ENCODE measurements at places on chromosomes 2 and 18.

DNA sequence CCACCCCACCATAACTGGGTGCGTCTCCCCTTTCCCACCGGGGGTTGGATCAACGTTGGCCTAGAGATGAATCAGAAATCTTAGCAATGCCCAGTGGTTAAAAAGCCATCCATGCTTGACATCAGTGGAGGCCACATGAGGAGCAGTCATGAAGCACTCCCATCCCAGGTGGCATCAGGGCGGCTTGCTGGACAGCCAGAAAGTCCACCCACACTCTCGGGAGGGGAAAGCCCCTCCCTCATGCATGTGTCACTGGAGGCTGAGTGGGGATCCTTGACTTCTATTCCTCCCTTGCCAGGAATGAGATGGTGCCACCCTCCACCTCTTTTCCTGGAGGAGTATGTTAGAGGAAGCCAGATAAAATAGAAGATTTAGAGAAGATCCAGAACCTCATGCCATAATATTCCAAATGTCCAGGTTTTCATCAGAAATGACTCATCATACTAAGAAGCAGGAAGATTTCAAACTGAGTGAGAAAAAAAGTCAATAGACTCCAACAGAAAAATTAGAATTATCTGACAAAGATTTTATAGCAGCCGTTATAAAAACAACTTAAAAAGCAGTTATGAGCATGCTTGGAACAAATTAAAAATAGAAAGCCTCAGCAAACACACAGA, 507.1 kb upstream of the ID2 start:
- no peak for DNase-seq

GRCh38 chr2:105307962-105308361, 21.6 kb downstream of the TGFBRAP1 start:
- DNase-seq = no peak

DNA sequence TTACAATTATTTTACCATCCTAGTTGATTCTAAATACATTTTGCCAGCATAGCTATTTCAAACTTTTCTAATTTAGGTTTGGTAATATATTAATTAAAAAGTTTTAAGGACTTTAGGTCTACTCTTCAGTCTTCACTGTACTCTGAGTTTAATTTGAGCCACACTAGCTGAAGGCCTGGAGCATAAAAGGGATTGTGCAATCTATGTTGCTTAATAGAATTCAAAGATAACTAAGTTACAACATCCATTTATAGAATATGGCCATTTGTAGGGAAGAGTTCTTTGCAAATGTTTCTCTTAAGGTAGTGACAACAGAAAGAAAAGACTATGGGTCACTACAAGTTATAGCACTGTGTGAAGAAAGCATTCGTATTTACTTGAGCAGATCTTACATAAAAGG, 702.2 kb upstream of the NRXN1 start:
- DNase-seq = no peak

GRCh38 chr2:201357221-201357620, at the start of gene FLACC1:
FLACC1 (minus strand) TSS chr2:201357345; CDS start chr2:201351404, 5,941 bp downstream.
- peak; percentile 78 for DNase-seq

DNA sequence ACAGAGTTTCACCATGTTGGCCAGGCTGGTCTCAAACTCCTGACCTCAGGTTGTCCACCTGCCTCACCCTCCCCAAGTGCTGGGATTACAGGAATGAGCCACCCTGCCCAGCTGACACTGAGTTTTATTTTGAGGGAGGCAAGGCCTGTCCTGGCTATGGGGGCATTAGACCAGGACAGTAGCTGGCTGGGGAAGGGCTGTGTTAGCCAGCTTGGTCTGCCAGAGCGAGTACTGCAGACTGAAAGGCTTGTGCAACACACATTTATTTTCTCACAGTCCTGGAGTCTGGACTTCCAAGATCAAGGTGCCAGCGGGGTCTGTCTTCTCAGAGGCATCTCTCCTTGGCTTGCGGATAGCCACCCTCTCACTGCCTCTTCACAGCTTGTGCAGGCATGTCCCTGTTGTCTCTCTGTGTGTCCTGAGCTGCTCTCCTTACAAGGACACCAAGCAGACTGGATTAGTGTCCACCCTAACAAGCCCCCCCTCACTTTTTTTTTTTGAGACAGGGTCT, 59.4 kb upstream of the HAAO start:
- DNase-seq = no peak

DNA sequence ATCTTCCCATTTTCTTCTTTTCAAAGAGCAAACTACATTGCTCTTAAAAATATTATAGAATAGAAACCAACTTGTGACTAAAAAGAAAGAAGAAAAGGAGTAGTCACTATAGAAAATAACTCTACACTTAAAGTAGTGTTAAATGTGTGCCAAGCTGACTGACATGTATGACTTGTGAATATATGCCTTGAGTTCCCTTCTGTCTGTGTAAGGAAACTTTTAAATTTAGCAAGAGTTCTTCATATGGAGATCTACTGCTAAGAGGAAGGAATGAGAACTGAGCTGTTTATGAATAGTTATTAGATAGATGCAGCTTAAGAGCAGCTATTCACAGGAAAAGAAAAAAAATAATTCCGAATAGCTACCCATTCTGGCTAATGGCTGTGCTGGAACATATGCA, 1221.7 kb upstream of the ZEB2 start:
- DNase-seq = no peak

DNA sequence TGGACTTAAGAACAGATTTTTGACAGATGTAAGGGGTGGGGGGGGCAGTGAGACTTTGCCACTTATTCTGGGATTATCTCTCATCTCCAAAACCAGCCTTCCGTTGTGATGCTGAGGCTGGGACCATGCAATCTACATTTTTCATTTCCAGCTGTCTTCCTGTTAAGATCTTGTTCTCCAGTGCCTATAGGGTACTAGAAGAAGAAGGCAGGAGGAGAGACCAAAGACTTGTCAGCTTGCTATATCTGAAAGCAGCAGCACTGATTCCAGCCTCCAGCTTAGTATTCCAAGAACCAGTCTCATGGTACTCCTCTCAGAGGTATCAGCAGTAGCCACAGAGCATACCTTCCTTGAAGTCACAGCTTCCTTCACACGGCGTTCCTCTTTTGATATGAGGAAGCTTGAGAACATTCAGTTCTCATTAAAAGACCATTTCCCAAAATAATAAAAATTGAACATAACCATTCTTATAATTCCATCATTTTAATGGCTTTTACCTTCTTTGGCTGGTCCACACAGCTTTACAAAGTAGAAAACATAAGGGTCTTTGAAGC, 49.8 kb downstream of the USP34 start:
- no peak for DNase-seq

DNA sequence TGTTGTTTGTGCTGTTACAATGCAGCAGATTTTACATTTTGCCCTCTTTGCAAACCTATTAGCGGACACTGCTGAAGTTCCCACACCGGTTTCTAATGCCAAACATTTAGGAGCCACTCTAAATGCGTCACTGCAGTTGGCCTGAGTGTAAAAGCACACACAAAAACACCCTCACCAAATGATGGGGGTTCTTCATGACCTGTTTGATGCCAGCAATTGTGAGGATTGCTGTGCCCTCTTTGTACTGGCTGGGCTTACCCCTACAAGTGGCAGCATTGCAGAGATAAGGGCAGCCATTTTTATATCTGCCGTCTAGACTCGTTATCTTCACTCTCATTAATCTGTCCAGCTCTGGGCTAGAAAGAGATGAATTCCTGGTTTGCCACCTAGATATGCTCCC, 85.3 kb downstream of the NRP2 start:
- DNase-seq = no peak

DNA sequence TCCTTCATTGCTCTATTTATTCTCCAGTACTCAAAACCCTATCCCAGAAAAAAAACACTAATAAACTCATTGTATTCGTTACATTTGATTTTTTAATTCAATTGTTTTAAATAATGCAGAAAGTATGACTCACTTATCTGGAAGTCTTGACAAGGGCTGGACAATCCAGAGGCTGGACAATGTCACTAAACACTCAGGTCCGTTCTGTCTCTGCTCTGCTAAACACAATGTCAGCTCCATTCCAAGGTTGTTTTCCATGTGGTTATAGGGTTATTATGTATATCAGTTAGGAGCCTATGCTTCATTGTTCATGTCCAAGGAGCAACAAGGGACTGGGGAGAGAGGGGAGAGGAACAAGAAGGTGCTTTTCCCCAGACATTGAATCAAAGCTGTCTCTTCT, 125.5 kb downstream of the IRS1 start:
- no peak for DNase-seq

- DNase-seq = no peak
Observed at GRCh38 chr2:184780384-184780783, 182.1 kb downstream of the ZNF804A start.

DNA sequence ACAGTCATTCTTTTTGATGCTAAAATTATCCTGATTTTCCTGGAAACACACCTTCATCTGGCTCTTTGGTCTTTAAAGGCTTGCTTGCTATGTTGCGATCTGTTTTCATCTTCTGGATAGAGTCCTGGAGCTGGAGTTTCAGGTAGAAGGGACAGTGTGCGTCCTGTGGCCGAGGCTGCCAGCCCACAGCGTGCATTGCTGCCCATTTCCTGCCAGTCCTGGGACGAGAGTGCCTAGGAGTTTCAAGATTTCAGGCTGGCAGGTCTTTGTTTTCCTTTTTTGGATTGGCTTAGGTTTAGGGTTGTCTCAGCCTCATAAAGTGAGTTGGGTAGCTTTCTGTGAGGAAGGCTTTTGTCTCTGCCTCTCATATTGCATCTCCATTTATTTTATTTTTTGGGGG, 14.5 kb downstream of the DGKD start:
- no peak for DNase-seq

- no peak for DNase-seq
Observed at GRCh38 chr2:129276978-129277584, 702.4 kb upstream of the RAB6C start.

DNA sequence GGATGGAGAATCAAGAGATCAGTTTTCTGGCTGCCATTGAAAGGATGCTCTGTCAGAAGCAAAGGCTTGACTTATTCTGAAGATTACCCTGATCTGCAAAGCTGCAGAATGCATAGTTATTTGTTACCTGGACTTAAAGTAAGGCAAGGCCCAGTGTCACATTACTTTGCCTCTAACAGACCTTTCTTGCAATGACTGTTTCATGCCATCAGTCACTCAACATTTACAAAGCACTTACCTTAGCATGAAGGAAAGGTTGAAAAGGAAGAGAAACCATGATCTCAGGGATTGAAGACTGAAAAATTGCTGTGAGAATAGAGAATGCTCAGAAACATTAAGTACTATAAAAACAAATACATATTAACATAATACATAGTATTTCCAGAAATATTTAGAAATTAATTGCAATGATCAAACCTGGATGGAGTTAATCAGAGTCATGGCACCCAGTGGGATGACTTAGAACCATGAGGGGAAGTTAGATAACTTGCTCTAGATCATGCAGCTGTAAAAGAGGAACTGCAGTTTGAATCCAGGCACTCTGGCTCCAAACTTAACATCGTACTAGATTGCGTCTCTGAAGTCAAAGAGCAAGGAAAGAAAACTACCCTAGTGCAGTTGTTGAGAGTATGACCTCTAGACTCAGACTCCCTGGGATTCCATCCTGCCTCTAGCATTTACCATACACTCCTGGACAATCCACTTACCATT, 26.5 kb upstream of the FAM117B start:
- no peak for DNase-seq

GRCh38 chr18:67266246-67267237, 250.0 kb downstream of the DSEL start:
- no peak for DNase-seq

- no peak for DNase-seq
Observed at GRCh38 chr2:109385506-109385905, 228.3 kb downstream of the SEPTIN10 start.

GRCh38 chr2:216391401-216391800, 19.1 kb upstream of the MARCHF4 start:
- no peak for DNase-seq

DNA sequence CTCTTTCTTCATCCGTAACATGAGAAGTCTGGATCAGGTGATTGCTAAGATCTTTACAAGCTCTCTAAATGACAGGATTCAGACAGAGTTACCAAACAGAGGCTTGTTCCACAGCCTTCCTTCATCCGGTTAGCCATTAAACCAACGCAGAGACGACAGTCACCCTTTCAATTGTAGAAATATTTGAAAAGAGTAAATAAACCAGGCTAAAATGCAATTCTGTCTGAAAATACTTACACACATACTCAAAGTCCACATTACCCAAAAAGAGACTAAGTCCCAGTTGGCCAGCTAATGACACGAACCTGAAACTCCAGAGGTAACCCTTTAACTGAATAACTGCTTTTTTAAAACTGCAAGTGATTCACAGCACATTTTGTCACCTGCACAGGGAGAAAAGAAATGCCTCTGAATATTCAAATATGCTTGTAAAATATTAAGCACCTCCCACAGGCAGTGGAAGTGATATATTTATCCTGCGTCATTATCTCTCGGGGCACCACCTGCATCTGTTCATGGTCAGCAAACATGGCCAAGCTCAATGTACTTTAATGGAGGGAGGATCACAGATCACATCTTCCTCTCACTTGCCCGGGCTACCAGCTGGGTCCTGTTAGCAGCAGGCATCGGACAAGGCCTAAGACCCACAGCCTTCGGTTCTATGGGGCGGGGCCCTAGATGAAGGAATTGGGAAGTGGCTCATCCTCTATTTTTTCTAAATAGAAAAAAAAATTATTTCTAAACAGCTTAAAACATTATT, 38.8 kb upstream of the DNER start:
- no peak for DNase-seq

DNA sequence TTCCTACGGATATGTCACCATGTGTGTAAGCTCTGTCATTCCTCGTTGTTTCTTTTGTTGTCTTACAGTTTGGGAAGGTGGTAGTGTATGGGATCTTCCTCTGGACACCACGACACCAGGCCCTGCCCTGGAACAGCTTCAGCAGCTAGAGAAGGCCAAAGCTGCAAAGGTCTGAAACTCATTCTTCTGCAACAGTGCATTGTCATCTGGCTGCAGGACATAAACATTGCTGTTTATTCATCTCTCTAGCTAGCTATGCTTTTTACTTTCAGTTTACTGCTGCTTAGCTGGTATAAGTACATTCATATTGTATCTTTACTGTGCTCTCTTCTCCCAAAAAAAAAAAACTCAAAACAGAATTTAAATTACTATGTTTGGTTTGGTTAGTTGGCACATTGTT, 39.2 kb upstream of the KCNJ13 start:
- no peak for DNase-seq

- no peak for DNase-seq
Observed at GRCh38 chr18:28183418-28184078, 6.6 kb upstream of the CDH2 start.

GRCh38 chr2:133655610-133656009, 87.3 kb upstream of the NCKAP5 start:
- no peak for DNase-seq

DNA sequence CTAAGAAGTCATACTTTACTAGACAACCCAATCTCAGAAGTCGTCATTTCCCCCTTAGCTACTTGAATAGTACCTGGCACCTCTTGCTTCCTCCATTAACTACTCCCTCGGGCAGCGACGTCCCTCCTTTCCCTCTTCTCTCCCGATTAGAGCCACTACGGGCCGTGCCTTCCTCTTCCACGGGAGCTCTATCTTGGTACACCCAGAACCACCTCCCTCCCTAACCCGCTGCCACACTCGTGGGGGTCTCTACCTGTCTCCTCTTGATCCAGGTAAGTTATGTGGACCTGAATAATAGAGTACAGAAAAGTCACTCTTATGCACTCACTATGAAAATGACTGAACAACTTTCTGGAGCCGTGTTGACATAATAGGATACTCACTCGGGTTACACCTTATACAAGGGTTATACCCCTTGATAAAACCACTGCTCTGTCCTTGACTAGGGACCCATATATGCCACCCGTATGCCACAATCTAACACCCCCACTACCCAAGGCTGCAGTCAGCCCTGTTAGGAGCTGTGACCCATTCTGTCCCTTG, 595 bp upstream of the HDHD2 start:
- DNase-seq = no peak
